AG08396 (cell line): ENCODE measurements at places on chromosomes 6 and 20.
A peak's percentile ranks its signal among the peaks of the same experiment; 100 is the strongest.

DNA sequence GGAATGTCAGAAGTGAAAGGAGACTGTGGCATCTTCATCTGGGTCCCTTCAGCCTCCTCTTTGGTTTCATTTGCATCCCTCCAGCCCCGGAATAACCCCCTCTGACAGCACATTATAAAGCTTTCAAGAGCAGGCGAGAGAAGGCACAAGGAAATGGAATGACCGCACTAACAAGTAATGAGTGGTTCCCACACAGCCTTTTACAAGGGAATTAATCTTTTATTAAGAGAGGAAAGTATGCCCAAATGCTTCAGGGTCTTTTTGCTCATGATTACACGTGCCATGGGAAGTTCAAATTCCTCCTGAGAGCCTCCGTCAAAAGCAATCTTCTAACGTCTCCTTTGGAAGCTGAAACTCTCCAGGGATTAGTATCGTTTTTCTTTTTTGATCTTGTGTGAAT lies 347.0 kb downstream of the BTBD3 start:
- DNase-seq: no peak

GRCh38 chr20:31559704-31560093 lies 45.4 kb upstream of the ID1 start:
- DNase-seq: no peak

GRCh38 chr6:39961178-39961577 lies 26.9 kb upstream of the MOCS1 start:
- no peak for DNase-seq

DNA sequence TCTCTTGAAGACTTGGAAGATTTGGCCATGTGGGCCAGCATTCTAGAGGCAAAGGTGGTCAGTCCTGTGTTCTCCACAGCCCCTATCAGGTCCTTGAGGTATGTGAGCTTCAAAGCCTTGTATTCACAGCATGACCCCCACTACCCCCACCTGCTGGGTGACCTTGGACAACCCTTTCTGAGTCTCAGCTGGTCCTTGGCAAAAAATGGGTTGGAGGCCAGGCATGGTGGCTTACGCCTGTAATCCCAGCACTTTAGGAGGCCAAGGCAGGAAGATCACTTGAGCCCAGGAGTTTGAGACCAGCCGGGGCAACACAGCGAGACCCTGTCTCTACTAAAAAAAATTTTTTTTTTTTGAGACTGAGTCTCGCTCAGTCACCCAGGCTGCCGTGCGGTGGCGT lies 42.6 kb downstream of the UBE2V1 start:
- DNase-seq: no peak

DNA sequence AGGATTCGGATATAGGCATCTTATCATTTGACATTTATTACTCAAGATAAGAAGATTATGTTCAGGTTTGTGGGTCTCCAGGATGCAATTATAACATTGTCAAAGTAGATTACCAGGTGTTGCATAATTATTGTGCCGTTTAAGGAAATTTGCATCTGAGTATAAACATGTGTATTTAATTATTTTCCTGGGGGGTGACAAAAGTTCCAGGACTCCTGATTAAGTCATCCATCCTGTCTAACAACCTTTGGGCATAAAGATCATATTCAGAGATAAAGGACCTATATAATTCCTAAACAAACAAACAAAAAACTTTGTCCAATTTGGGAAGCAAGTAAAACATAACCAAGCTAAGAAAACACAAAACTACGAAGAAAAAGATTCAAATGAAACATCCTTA lies 3.3 kb upstream of the PPP1R14C start:
- DNase-seq: no peak

- DNase-seq: no peak
Measured at GRCh38 chr6:135647521-135647920, 150.0 kb upstream of the AHI1 start.

DNA sequence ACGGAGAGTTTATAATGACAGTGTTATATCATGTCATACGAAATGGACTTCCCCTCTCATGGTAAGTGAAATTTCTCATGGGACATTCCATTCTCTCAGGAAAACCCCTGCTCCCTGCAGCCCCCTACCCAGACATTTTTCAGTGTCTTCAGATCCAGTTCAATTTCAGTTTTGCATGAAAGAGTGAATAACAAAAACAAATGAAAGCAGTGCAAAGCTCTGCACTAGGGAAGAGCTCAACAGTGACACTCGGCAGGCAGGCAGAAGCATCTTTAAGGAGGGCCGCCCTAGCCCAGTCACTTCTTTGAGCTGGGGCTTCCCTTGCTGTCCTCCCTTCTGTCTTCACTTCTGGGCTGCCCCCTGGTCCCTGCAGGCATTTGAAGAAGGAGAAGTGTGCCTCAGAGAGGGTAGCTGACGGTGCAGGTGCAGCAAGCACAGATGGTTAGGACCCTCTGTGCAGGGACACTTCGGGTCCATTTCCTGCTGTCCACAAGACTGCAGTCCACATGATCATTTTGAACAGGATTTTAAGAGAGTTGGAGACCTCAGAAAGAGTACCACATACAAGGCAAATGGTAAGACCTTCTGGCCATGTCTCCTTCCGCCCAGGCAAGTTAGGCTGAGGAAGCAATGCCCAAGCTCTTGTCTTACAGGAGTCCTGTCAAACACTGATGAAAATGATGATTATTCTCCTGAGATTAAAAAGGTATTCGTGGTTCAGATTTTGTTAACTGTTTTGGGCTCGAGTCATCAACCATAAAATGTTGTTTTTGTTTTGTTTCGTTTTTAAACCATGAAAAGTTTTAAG lies 5.4 kb upstream of the DUSP22 start:
- DNase-seq: no peak

GRCh38 chr6:131172222-131172621 lies 37.0 kb downstream of the AKAP7 start:
- no peak for DNase-seq

- DNase-seq: peak; percentile 82
Measured at GRCh38 chr6:148577687-148578488, 168.9 kb upstream of the UST start.

DNA sequence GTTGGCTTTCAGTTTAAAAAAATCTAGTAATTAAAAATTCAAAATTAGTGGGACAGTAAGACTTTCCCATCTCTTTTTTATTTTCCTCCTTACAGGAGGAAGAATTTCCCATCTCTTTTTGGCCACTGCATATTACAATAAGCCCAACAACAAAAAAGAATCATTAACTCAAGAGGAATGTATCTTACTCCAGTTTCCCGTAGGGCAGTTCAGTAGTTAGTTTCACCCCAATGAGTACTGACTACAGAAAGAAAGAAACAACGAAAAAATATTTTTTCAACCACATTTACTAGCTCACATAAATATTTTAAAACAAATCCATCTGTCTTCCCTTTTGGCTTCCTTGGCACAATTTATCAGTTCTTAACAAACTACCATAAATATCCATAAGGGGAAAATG lies 14.9 kb upstream of the BLOC1S5 start:
- DNase-seq: no peak

DNA sequence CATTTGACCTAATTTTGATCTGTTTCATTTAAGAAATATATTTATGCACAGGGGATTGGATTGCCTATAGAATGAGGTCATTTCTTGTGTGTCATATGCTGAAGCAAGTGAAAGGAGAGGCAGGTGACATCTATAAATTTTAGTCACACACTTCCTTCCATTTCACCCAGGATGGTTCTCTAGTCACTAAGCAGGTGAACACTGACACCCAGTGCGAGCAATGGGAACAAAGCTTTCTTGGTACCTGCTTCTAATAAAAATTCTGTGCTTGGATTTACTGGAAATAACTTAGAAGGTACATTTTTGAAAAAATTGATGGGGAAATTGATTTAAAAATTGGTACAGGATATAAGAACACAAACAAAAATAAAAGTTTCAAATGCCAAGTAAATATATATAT lies 66.9 kb upstream of the MC3R start:
- no peak for DNase-seq

GRCh38 chr6:12097791-12098190 lies 85.7 kb downstream of the HIVEP1 start:
- DNase-seq: no peak
